ENCODE measurements at places on chromosomes 4 and X.

DNA sequence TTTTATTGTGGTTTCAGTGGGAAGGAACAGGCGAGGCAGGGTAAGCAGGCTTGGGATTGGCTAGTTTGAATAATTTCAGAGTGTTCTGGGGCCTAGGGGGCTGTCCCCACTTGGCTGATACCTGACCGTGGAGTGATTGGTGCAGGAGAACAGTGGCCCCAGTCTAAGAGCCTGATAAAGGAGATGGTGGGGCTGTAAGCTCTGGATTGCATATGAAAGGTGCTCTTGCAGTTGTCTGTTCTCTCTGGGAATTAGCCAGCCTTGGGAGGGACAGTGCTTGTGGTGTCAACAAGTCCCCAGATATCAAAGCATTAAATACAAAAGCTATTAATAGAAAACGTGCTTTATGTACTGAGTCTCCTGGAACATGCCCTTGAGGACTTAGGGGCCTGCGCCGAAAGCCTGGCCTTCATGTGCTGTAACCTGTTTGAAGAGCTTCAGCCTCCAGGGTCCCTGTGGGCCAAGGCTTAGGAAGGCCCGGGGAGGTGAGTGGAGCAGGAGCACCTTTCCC, 30.4 kb upstream of the CLTRN start:
- no peak for DNase-seq

DNA sequence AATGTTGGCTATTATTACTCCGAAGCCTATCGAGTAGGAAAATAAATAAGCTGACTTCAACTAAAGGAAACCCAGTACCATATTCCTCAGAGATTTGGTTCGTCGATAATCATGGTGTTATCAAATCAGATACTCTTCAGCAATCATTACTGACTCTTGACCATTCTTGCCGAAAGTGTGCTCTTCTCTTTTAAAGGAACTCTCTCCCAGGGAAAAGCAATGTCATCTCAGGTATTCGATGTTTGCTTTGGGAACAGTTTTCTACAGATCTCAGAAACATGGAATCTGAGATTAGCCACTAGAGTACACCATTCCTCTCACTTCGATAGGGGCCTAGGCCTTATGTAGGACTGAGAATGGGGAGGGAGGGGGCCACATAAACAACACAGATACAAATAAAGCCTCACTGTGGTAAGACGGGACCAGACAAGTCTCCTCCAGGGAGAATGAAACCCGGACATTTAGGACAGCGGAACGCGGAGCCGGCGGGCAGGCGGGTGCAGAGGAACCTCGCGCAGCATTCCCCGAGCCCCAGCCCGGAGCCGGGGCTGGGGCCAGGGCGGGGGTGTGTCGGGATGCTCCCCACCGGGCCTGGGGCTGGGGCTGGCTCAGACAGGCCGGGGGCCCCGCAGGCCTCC, 581 bp downstream of the DNAJB14 start:
- DNase-seq, result no peak

DNA sequence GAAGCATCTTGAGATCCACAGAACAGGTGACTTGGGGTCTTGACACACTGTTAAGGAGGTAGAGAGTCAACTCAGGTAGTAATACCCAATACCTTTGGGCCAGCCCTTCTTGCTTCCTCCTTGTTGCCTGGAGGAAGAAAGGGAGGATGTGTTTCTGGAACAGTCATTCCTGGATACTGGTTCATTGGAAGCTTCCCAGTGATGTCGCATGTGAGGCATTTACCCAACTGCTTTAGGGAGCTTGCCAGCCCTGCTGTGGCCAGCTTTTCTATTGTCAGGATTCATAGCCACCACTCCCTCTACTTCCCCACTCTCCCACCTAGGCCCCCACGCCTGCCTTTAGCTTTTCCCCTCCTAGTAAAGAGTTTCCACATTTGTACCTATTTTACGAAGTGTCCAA, 310.3 kb upstream of the PRPS2 start:
- DNase-seq, result no peak

DNA sequence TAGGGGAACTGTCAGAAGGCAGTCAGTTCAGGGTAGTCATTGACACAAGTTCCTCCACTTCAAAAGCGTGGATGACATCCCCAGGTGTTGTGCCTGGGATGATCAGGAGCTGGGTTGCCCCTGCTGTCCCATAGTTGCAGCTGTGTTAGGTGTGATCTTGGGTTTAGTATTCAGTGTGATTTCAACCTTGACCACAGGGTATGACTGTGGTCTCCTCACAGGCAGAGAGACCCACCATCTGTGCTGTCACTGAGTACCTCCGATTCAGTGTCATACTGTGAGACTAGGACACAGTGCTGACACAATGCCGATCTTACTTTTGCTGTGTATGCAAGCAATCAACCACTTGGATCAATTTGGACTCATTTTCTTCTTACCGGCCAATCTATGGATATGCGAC, 25.2 kb downstream of the FOXR2 start:
- no peak for DNase-seq

- no peak for DNase-seq
Observed at GRCh38 chr4:156473151-156473550, 498.4 kb downstream of the PDGFC start.

DNA sequence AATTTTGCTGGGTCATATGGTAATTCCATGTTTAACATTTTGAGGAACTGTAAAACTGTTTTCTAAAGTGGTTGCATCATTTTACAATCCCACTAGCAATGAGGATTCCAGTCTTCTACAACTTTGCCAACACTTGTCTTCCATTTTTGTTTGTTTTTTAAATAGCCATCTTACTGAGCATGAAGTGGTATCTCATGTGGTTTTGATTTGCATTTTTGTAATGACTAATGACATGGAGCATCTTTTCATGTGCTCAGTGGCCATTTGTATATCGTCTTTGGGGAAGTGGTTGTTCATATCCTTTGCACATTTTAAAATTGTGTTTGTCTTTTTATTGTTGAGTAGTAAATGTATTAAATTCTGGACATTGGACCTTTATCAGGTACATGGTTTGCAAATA, 94.7 kb downstream of the TMEM131L start:
- DNase-seq, result no peak

GRCh38 chrX:17798921-17799320, 61.6 kb downstream of the SCML1 start:
- DNase-seq, result no peak

- DNase-seq, result no peak
Observed at GRCh38 chr4:86400216-86400615, 40.4 kb upstream of the MAPK10 start.

- DNase-seq, result no peak
Observed at GRCh38 chrX:317424-318067, 1.1 kb downstream of the GTPBP6 start.

DNA sequence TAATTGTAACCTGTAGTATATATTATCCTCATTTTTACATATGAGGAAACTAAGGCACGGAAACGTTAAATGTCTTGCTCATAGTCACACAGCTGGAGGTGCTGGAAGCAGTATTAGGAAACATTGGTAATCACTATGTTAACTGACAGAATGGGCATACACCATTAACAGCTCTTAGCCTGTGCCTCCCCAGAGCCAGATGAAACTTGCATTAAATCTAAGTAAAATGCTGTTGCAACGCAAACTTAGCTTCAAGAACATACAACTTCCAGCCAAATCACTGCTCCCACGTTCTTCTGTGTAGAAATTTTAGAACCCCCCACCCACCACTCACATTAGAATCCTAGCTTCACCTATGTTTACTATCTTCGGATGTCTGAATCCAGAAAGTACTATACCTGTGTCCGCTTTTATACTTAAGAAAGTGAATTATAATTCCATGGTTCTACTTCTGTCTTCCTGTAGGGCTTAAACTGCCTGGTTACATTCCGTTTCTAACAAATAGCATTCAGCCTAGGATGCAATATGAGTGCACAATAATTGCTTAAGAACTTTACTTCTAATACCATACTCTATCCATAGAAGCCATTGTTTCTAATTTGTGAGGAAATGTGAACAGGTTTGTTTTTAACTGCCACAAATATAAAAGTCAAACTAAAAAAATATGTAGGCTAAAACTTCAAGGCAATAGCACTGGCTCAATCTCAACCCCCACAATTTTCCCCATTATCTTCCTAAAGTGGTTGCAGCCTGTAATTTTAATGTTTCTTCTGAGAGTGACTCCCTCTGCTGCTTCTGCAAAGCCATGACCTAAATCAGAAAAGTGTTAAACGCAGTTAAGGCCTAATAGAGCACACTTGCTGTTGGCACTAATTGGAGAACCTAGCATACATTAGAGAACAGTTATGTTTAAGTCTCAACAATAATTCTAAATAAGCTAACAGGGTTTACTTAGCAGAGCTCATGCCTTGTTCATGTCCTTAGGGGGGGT, 4.4 kb downstream of the UNC5C start:
- DNase-seq, result no peak

- DNase-seq, result no peak
Observed at GRCh38 chr4:574346-575161, 1.5 kb downstream of the TMEM271 start.

DNA sequence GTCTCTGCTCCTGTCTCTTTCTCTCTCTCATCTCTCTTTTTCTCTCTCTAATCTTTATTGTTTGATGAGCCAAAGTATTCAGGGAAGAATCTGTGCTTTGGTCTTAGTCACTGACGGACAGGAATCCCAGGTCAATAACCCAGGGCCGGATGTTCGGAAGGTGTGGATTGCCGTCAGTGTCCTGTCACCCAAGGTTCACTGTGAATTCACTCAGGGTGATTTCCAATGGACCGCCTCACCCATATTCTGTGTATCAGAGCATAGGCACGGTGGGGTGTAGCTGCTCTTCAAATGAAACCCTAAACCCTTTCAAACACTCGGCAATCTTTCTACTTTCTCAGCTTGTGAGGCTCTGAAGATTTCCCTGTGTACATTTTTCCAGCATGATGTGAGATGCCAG, 144.6 kb upstream of the GPC4 start:
- DNase-seq, result no peak

GRCh38 chrX:42751573-42751972, 26.4 kb downstream of the PPP1R2C start:
- DNase-seq, result no peak

- DNase-seq, result no peak
Observed at GRCh38 chr4:82482387-82482786, 52.0 kb downstream of the ENOPH1 start.

- DNase-seq, result no peak
Observed at GRCh38 chr4:3864742-3865721, 98.8 kb downstream of the ADRA2C start.

DNA sequence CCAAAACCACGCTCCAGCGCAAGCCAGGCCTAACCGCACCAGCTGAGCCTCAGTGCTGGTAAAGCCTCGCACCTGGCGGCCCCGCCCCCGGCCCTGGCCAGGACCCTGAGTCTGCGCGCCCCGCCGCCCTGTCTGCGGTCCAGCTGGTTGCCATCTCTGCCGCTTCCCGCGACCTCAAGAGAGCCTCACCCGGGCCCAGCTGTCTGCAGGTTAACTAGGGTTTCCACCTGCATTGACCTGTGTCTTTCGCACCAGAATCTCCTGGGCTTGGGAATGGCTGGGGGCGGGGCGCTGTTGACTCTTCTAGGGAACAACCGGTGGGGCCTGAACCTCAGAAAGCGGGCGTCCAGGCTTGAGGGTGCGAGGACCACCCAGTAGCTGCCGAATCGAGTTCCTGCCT, 207.7 kb upstream of the PRPS2 start:
- DNase-seq, result no peak

DNA sequence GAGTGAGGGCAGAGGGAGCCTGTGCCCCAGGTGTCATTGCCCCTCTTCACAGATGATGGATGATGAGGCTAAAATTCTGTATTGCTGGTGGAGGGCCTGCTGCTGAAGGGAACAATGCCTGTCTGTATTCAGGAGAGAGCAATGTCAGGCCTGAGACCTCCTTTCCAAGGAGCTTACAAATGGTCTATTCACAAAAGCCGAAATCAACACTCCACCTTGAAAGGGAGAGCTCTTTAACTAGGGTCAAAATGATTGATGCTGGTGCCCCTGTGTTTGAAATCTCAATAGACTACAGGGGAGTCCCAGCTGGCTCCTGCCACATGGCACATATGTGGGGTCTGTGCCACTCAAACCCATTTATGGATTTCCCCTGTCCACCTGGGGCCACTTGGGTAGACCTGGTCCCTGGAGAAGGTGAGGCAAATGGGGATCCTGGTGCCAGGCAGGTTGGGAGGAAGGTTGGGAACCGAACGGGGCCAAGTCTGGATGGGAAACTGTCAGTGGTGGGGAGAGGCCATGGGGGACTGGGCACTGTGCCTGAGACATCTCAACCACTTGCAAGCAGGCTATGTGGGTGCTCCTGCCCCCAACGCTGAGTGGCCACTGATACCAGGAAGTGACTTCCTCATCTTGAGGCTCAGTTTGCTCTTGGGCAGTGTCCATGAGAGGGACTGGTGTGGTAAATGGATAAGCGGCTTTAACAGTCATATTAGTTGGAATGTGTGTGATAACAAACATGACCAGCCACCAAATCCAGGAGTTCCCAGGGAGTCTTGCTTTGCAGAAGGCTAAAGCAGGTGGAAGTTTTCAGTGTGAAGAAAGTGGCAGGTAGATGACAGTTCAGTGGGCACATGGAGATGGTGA, 223.8 kb upstream of the PSAPL1 start:
- DNase-seq, result no peak

- no peak for DNase-seq
Observed at GRCh38 chrX:118631586-118631985, 95.8 kb upstream of the IL13RA1 start.

GRCh38 chrX:452598-452997, 65.9 kb upstream of the PPP2R3B start:
- DNase-seq, result no peak

- DNase-seq, result no peak
Observed at GRCh38 chrX:13898603-13899002, 81.7 kb upstream of the GPM6B start.

DNA sequence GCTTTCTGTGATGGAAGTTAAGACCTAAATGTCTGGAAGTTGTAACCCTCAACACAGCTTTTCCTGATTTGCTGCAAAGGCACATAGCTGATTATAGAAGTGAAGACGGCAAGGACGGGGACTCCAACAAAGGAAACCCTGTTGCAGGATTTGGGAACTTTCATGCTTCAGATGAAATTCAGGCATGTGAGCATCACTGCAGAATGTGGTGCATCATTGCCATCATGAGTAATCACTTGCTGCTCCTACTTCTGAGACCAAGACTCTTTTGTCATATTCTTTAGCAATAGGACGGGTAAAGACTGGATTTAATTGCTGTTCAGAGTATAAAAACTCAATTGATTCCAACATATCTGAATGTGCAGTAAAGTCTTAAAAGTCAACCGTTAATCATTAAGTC, 35.8 kb downstream of the YIPF6 start:
- no peak for DNase-seq

DNA sequence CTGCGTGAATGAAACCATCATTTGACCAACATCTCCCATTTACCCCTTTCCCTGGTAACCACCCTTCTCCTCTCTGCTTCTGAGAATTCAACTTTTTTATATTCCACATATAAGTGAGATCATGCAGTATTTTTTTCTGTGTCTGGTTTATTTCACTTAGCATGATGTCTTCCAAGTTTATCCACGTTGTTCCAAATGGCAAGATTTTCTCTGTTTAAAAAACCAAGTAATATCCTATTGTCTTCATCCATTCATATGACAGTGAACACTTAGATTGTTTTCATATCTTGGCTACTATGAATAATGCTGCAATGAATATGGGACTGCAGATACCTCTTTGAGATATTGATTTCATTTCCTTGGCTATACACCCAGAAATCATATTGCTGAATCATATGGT, 362.4 kb upstream of the SLC7A11 start:
- DNase-seq, result no peak

- no peak for DNase-seq
Observed at GRCh38 chrX:150088042-150088441, 149.8 kb upstream of the EOLA2 start.

GRCh38 chr4:14865804-14866203, 136.5 kb upstream of the CPEB2 start:
- no peak for DNase-seq

- no peak for DNase-seq
Observed at GRCh38 chrX:109714340-109714958, 18.6 kb downstream of the ACSL4 start.

- no peak for DNase-seq
Observed at GRCh38 chr4:87216469-87216868, 3.9 kb downstream of the KLHL8 start.

Data from stimulated activated CD8-positive, alpha-beta memory T cell treated with anti-CD3 and anti-CD28 coated beads, Interleukin-7, amount 100 ng/mL, for 1 hour (primary cell).